NCI-H1092 (cell line): ENCODE measurements at places on chromosomes 11 and 22.

- no peak for DNase-seq
Observed at GRCh38 chr11:130737866-130738431, 178.3 kb downstream of the SNX19 start.

GRCh38 chr11:9219572-9219971 is 45.6 kb downstream of the DENND5A start:
- DNase-seq, result no peak

DNA sequence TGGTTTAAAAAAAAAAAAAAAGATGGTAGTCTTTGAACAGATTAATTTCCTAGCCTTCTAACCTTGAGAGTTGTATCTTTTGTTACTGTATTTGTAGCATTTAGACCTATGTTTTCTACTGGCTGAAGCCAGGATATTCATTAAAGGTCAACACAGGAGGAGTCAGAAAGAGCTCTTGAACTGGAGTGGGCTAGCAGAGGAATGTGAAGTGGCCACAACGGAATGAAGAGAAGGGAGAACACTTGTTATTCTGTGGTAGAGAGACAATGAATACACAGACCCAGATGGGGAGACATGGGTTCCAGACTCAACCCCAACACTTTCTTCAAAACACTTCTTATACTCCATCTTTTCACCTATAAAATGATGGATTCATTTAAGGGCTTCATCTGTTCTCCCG is 88.1 kb downstream of the RELT start:
- no peak for DNase-seq

- DNase-seq, result no peak
Observed at GRCh38 chr11:65781962-65782815, 1.4 kb upstream of the AP5B1 start.

GRCh38 chr22:25076336-25076735 is 123.3 kb upstream of the CRYBB3 start:
- no peak for DNase-seq

GRCh38 chr22:42298746-42299145 is 28.3 kb upstream of the TCF20 start:
- no peak for DNase-seq

GRCh38 chr22:43854121-43854785 is 8.1 kb downstream of the SULT4A1 start:
- no peak for DNase-seq

- DNase-seq, result no peak
Observed at GRCh38 chr11:113481672-113482071, 6.5 kb upstream of the DRD2 start.

DNA sequence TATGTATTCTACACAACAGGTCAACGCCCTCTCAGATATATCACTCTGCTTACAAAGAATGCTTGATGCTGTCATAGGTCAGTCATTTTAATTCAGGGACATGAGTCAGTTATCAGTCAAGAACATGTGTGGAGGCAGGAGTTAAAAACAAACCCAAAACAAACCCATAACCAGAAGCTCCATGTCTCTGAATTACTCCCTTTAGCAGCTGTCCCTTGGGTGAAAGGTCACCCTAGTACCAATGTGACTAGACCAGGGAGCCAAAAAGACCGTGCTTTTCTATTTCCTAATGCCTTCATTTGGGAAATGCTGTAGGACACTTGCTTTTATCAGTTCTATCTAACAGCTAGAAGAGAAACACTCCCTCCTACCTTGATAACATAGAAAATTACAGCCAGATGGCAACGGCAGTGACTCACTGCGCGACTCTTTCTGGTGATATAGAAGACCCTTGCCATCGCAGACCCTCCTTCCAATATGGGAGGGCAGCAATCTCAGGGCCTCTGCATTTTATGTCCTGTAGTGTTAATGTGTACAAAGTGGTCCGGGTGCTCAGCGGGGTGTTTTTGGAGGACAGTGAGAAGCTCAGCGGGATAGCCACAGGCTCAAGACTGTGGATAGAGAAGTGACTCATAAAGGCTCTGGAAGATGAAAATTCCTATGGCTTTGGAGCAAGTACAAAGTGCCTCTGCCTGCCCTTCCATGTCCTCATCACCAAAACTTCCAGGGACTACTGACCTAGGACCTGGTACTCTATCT is 24.8 kb downstream of the APOL5 start:
- DNase-seq, result no peak

GRCh38 chr11:17725174-17725573 is 5.8 kb downstream of the MYOD1 start:
- DNase-seq, result no peak

DNA sequence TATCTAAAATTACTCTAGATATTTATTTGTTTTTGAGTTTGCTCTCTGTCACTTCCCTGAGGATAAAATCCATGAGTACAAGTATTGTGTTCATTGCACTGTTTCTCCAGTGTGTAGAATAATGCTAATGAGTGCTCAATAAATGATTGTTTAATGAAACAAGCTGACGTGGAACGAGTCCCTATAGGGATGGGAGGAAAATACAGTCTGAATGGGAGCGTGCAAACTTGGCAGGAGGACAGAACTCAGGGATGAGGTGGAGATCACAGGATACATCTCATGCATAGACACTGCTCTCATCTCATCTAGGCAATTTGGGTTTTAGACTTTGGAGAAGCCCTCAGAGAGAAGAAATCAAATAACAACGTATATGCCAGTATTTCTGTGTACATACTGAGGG is 58.4 kb upstream of the ZC3H12C start:
- no peak for DNase-seq

- DNase-seq, result no peak
Observed at GRCh38 chr22:28711820-28712777, 29.5 kb downstream of the CHEK2 start.

DNA sequence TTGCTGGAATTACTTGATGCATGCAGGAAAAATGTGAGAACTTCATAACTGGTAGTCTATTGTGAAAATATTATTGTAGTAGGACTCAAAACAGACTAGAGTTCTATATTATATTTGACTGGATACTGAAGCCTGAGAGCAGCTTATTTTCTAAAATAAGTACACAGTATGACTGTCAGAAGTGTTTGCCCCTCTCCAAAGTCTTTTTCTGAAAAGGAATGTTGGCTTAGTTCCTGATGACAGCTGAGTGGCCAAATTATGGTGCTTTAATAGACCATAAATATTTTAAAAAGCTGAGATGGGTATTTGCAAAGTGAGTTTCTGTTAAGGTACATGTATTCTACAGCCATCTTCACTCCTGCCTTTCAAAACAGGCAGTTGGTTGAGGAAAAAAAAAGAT is 13.1 kb downstream of the ZBED5 start:
- DNase-seq, result no peak

- DNase-seq, result peak; percentile 33
Observed at GRCh38 chr11:72239313-72239848, 4.6 kb downstream of the PHOX2A start.

- no peak for DNase-seq
Observed at GRCh38 chr22:23527971-23528740, 51.9 kb downstream of the IGLL1 start.

DNA sequence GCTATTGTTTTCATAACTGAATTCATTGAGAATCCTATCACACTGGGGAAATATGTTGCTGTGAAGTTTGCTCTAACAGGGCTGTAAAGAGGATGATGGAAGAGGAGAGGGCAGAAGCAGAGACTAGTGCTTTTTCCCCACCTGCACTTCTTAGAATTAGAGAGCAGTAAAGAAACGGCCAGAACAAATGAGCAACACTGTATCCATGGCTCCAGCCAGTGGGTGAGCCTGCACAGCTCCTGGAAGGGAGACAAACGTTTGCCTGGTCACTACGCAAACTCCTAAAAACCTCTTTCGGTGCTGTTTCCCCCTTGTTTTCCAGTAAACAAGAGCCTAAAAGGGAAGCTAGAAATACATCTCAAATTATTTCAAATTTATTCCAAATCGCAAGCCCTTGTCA is 22.2 kb upstream of the OR10D3 start:
- DNase-seq, result no peak

DNA sequence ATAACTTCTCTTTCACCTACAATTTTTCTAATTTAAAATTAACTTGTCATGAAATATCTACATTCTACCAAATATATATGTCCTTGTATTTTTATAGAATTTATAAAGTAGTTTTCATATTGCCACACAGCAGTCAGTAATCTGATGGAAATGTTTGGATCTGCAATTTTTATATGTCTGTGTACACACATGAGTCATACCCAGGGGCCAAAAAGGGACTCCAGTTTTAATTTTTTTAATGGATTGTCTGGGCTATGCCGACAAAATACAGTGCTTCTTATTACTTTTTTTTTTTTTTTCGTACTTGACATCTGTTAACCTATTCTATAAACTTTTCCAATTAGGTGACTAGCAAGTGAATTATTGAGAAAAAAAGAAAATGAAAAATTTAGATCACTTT is 6.3 kb downstream of the GUCY1A2 start:
- no peak for DNase-seq

DNA sequence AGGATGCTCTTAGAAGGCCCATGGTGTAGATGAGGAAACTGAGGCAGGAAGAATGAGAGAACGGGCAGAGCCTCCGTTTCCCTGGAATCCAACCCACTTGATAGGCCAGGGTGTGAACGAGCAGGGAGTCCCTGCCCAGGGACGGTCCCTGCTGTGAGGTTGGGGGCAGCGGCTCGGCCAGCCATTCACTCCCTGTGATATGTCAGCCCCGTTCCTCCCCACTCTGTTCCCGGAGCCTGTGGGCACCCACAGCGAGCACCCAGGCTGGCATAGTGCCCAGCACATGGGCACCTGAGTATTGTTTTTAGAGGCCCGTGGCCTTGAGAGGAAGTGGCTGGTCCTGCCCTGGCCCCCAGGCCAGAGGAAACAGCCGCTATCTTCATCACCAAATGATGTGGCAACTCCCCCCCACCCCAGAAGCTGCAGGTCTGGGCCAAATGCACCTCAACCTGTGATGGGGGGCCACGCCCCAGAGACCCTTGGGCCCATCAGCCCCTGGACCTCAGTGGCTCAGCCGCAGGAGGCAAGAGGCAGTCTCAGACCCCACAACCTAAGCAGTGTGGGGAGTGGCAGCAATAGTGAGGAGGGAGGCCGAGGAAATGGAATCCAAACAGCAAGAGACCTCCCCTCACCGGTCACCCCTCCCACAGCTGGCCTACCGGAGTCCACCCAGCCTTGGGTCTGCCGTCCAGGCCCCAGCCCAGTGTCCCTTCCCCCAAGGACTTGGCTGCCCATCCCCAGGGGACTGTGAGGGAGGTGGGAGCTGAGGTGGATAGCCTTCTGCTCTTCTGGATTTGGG is 2.1 kb downstream of the ALDH3B1 start:
- DNase-seq, result no peak

DNA sequence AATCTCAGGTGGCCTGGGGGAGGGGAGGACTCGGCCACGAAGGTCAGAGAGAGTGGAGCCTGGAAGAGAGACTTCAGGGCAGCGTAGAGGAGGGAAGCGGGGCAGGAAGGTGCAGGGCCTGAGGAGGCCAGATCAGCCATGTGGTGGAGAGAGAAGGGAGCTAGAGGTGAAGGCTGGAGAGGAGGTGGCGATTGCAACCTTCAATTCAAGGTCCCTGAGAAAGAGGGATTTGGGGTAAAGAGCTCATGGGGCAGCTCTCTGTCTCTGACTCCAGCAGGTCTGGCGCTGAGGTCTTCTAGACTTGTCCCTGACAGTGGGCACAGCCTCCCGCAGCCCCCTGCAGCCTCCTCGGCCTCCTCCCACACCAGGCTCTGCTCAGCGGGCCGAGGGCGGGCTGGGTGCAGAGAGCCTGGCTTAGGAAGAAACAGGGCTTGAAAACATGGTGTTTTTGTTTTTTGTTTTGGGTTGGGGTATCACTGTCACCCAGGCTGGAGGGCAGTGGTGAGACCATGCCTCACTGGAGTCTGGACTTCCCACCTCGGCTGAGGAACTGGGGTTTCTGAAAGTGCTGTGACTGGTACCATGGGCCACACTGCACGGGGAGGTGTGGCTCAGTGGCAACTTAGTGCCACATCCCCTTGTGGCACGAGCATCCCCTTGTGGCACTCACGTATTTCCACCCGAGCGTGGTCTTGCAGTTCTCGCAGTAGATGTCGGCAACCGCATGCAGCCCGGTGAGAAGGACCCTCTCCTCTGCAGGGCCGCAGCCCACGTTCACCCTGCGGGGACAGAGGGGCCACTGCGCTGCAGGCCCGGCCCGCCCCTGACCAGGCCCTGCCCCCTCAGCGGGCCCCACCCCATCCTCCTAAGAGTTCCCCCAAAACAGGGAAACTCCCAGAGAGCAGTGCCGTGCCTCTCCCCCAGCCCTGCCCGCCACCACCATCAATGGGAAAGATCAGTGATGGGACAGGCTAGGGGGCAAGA is 32.6 kb downstream of the YPEL1 start:
- no peak for DNase-seq

DNA sequence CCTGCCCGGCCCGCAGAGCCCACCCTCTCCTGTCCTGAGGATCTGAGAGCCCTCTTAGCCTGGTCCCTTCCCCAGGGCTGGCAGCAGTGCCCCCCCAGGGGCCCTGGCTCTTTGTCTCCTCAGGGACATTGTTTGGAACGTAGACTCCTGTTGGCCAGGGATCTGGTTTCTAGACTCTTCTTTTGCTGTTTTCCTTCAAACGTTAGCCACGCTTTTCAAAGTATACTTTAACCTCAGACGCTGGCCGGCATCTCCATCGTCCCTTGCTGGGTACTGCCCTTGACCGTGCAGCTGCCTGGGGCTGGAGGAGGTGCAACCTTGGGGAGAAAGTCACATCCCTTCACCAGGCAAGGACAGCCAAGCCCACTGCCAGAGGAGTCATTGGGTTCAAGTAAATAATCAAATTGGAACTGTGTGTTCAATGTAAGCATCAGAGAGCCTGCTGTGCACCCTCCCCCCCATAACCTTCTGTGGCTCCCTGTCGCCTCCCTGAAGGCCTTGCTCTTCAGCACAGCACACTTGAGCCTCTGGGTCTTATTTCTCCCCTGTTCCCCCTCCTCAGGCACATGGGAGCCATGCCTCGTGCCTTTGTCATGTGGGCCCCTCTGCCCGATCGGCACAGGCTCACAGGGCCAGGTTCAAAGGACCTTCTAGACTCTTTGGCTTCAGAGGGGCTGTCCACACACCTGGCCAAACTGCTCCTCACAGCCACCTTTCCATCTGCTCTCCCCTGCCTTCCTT is 21.8 kb upstream of the WNT7B start:
- DNase-seq, result peak; percentile 47

DNA sequence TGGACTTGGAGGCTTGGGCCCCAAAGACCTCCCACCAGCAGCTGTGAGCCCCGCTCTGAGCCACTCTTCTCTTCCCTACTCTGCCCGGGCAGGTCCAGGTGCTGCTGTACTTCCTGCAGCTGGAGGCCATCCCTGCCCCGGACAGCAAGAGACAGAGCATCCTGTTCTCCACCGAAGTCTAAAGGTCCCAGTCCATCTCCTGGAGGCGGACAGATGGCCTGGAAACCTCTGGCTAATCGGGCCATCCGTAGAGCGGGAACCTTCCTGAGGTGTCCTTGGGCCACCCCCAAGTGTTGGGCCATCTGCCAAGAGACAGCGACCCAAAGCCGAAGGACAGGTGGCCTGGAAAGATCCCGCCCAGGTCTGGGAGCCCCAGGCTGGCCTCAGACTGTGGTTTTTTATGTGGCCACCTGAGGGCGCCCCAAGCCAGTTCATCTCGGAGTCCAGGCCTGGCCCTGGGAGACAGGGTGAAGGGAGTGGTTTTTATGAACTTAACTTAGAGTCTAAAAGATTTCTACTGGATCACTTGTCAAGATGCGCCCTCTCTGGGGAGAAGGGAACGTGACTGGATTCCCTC is 135.1 kb downstream of the BCR start:
- no peak for DNase-seq
